ENCODE measurements at places on chromosomes 6 and 20. TPM values are rescaled to one million over a fixed set of nuclear protein-coding genes. Genes with fewer than 3 reads are reported as not detected.

The CST5 gene
- total RNA-seq: not detected

The OSER1 gene
- total RNA-seq: 33.5 TPM

The PLA2G7 gene
- 1.9 TPM for total RNA-seq

GRCh38 chr6:64289931-64290330 lies 654.3 kb downstream of the PHF3 start:
- H3K36me3 ChIP-seq: no peaks in the 10 kb centered on the region
- no peak for DNase-seq
- no peaks in the 10 kb centered on the region for H3K27me3 ChIP-seq
- H3K27ac ChIP-seq: no peak overlapping the region

GRCh38 chr6:45728674-45729073 lies 287.0 kb downstream of the CLIC5 start:
- no peaks in the 10 kb centered on the region for H3K36me3 ChIP-seq
- no peak overlapping the region for H3K4me3 ChIP-seq
- DNase-seq: no peak
- H3K27ac ChIP-seq: no peak overlapping the region

- no peak for DNase-seq
- H3K36me3 ChIP-seq: no peaks in the 10 kb centered on the region
- no peaks in the 10 kb centered on the region for H3K27me3 ChIP-seq
- no peak overlapping the region for H3K4me3 ChIP-seq
- H3K4me1 ChIP-seq: peaks cover 6% of the 10 kb centered on the region
Observed at GRCh38 chr6:25275436-25275835, 3.7 kb upstream of the CARMIL1 start.

DNA sequence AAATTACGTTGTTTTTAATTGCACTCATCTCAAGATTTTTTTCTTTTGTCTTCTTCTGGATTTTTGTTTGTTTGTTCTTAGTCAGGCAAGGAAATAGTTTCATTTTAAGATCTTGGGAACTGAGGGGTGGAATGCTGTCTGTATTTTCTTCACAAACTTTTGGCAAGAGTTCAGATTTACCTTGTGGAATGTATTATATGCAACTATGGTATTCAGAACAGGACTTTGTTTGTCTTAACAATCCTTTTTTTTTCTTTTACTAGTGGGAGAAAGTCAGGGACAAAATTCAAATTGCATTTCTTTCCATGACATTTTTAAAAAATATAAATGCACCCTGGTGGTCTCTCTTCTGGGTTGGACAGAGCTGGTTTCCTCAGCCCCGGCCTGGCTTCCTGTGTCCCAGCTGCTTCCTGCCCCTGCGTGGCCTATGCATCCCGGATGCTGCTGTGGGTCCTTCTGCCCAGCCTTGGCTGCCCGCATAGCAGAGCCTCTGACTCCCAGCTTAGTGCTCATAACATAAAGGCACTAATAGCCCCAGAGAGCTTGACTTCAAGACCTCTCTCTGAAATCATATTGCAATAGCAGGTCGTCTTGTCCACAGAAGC lies 520.7 kb downstream of the QKI start:
- no peaks in the 10 kb centered on the region for H3K36me3 ChIP-seq
- H3K27ac ChIP-seq: no peak overlapping the region
- H3K4me1 ChIP-seq: no peaks in the 10 kb centered on the region

DNA sequence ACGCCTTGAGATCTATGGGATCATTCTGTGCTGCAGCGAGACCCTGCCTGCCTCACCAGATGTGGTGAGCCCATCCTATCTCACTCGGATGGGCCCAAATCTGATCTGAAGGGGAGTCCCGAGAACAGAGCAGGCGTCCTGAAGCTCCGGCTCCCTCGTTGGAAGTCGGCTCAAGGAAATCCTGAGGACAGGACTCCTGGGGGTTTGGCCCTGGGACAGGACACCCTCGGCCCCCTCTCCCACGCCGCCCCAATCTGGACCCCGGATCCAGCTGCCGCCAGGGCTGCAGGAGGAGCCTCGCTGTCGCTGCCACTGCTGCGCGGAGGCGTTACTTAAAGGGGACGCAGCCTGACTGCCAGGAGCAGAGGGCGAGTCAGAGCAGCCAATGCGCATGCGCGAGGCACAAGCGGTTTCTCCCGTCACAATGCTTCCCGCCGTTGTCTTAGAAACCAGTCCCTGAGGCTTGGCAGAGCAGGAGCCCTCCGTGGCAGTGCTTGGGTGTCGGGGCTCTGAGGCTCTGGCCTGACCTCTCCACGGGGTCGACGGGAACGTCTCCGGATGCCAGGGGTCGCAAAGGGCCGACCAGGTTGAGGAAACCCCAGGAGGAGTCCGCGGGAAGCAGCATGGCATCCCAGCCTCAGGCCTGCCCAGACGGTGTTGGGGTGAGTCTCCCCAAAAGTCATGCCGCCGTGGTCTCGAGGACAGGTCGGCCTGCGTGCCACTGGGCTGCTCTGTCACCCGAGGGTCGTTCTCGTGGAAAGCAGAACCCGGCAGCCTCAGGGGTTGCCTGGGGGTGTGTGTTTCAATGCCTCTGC lies 1567.8 kb upstream of the DEFB115 start:
- H3K36me3 ChIP-seq: no peaks in the 10 kb centered on the region
- no peak for DNase-seq
- no peak overlapping the region for H3K27ac ChIP-seq
- H3K4me1 ChIP-seq: no peaks in the 10 kb centered on the region
- H3K27me3 ChIP-seq: no peaks in the 10 kb centered on the region
